ENCODE measurements at places on chromosomes 6 and 20.

GRCh38 chr20:49534255-49534712, 33.7 kb downstream of the PTGIS start:
- H3K4me3 ChIP-seq: no peak overlapping the region
- no peak overlapping the region for H3K27ac ChIP-seq
- no peaks in the 10 kb centered on the region for H3K36me3 ChIP-seq
- H3K4me1 ChIP-seq: no peaks in the 10 kb centered on the region
- H3K27me3 ChIP-seq: peaks cover 2% of the 10 kb centered on the region

GRCh38 chr6:6907286-6907685, 200.5 kb upstream of the RREB1 start:
- H3K4me1 ChIP-seq: peaks cover 17% of the 10 kb centered on the region
- no peak overlapping the region for H3K4me3 ChIP-seq
- H3K27me3 ChIP-seq: peaks cover 3% of the 10 kb centered on the region
- DNase-seq: no peak
- H3K36me3 ChIP-seq: no peaks in the 10 kb centered on the region

GRCh38 chr6:34792605-34793500, 970 bp downstream of the BLTP3A start:
- H3K27me3 ChIP-seq: peaks cover 11% of the 10 kb centered on the region
- H3K36me3 ChIP-seq: peaks cover under 1% of the 10 kb centered on the region
- peak overlapping the region; percentile 93 for H3K4me3 ChIP-seq

- no peak overlapping the region for H3K4me3 ChIP-seq
- H3K27ac ChIP-seq: no peak overlapping the region
- H3K4me1 ChIP-seq: peaks cover 1% of the 10 kb centered on the region
- H3K36me3 ChIP-seq: no peaks in the 10 kb centered on the region
- no peak for DNase-seq
Observed at GRCh38 chr6:106141441-106142237, 55.5 kb downstream of the PRDM1 start.

GRCh38 chr6:41162687-41163418, at the start of gene TREM2:
TSS of gene TREM2 (minus strand) at chr6:41163116. CDS start at chr6:41163082, 34 bp downstream.
- no peak within 1 kb of the TSS for H3K27ac ChIP-seq
- H3K4me3 ChIP-seq: no peak within 1 kb of the TSS
- H3K4me1 ChIP-seq: no peaks in the 10 kb centered on the region
- no peaks in the 10 kb centered on the region for H3K36me3 ChIP-seq
- no peak for DNase-seq

DNA sequence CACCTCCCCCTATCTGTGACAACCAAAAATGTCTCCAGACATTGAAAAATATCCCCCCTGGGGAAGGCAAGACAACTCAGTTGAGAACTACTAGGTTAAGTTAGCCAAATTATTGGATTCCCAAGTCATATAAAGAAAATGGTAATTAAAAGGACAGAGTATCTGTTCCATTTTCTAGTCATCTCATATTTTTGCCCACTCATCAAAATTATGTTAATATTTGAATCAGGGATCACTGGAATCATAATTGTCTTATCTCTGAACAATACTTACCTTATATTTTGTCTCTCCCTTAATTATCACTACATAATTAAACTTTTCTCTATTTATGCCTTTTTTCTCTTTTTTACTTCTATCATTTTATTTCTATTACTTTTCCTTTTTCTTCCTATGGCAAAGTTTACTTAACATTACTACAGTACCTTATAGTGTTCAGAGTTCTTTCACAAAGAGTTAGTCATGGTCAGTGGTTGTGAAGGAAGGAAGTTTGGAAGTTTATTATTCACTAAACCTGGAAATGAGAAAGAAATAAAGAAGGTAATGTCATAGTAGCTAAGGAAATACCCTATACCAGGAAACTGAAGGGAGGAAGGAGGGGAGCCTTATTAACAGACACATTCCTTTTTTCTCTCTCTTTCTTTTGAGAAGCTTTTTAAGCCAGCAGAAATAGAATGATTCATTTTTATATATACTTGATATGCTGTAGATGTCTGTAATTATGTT, 332.9 kb downstream of the COL12A1 start:
- no peak for DNase-seq
- no peak overlapping the region for H3K4me3 ChIP-seq
- H3K27ac ChIP-seq: no peak overlapping the region
- no peaks in the 10 kb centered on the region for H3K36me3 ChIP-seq
- no peaks in the 10 kb centered on the region for H3K4me1 ChIP-seq

- no peaks in the 10 kb centered on the region for H3K36me3 ChIP-seq
- H3K4me3 ChIP-seq: peak overlapping the region; percentile 20
- H3K27ac ChIP-seq: peak overlapping the region; percentile 82
- no peak for DNase-seq
Observed at GRCh38 chr20:46333161-46333991, 25.1 kb upstream of the CDH22 start.

DNA sequence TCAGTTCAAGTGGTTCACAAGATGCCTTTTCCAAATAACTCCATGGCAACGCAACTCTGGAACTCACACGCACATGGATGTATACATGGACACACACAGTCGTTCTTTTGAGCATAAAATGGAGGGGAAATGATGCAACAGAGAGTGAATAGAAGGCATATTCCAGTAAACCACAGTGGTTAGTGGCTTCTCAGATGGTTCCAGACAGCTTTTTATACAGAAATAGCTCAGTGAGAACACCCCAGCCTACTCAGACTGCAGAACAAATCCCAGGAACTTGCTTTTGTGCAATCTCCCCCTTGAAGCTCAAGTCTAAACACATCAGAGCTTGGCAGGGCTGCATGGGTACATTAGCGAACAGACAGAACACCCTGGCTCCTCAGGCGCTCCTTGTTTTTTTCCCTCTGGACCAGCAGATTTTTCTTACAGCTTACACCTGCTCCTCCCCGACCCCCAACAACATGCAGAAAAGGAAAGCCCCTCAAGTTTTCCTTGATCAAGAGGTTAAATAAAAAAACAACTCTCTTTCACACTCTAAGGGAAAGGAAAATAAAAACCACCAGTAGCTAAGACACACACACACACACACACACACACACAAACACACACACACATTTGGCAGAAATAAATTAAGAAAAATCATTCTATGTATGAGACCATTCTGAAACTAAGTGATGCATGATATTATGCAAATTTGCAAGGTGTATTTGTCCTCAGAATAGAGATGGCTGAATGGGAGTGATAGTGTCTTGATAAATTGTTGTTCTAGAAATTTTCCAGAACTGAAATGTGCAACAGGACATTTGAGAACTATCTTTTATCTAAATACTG, 51.2 kb upstream of the RANBP9 start:
- no peaks in the 10 kb centered on the region for H3K36me3 ChIP-seq
- DNase-seq: no peak
- peaks cover 5% of the 10 kb centered on the region for H3K4me1 ChIP-seq
- H3K27ac ChIP-seq: no peak overlapping the region
- no peaks in the 10 kb centered on the region for H3K27me3 ChIP-seq
- no peak overlapping the region for H3K4me3 ChIP-seq
